ENCODE measurements at places on chromosomes 1 and 21.

GRCh38 chr1:156020293-156021092 is at the start of gene SSR2:
Gene SSR2 (minus strand): TSS chr1:156020951. CDS start chr1:156020167, 784 bp downstream.
- DNase-seq: peak; percentile 65

- DNase-seq: no peak
Observed at GRCh38 chr1:51618715-51619114, 1.8 kb downstream of the OSBPL9 start.

- DNase-seq: no peak
Observed at GRCh38 chr1:156143765-156144489, 9.5 kb upstream of the SEMA4A start.

- DNase-seq: no peak
Observed at GRCh38 chr21:42465803-42466127, 30.3 kb downstream of the RSPH1 start.

DNA sequence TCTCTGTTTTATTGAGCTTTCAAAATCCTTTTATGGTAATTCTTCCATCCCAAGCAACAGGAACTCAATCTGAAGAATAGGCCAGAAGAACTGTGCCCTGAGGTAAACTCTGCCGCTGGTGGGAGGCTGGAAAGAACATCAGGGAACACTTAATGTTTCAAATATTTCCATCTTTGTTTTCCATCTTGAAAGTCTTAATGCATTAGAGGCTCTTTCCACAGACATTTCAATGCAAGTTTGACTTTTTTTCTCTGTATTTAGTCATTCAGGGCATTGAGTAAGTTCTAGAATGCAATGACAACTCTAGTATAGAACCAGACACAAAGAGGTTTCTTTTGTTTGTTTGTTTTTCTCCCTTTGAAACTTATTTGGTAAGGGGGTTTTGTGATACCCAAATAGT is 61.5 kb downstream of the KIAA0040 start:
- no peak for DNase-seq

GRCh38 chr1:158055854-158056253 is 62.4 kb downstream of the KIRREL1 start:
- DNase-seq: no peak

DNA sequence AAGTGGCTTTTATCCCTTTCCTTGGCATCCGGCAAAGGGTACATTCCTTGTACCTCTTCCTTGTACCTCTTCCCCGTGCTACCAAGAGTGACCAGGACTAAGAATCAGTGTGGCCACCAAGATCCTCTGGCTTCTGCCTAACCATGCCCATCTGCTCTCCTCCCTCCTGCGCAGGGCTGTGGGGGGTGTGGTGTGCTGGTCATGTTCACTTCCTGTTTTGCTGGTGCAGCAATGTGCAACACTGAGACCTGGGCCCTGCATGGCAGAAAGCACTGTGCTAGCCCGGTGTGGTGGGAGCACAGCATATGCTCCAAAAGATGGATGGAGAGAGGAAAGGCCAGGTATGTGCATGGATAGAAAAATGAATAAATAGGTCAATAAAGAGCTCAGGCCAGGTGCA is 33.3 kb upstream of the TENT5C start:
- DNase-seq: no peak

DNA sequence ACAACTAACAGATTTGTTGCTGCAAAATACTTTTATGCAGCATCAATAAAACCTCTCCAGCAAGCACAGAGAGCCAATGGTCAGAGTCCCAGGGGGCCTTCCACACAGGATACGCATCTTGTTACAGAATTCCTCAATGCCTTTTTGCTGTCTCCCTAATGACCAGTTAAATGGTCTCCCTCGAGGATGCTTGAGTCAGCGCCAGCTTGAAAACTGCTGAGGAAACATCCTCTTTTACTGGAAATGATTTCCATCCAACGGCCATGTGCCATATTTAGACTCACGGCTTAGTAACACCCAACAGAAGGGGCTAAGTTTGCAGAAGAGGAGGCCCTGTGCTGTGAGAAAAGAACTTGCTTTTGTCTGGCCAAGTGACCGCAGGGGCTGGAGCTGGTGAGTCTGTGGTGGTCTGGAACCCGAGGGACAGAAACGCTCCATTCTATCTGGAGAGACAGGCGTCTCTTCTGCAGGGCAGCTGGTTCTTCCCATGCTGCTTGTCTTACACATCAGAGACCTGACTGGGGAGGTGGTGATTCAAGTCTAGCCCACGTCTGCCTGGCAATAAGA is 496.4 kb downstream of the SETD4 start:
- DNase-seq: no peak

GRCh38 chr1:206489980-206490770 is 17.2 kb upstream of the RASSF5 start:
- DNase-seq: peak; percentile 24

DNA sequence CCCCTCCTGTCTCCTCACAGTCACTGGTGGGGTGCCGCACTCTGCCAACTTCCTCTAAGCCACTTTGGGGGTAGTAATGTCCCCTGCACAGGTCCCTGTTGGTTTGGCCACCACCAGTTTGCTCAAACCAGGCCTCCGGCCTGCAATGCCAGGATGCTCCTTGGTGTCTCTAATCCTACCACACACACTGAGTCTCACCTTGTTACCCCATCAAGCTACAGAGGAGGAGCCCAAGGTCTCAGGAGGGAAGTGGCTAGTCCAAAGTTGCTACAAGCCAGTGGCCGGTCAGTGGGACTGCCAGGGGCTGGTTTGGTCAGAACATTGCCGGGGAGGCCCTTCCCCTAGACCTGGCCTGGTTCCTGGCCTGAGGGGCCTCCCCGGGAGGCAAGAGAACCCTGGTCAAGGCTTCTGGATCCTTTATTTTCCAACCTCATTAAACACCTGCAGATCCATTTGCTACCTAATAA is 21.5 kb upstream of the LRP8 start:
- no peak for DNase-seq

GRCh38 chr21:37869661-37870060 is 46.6 kb downstream of the KCNJ6 start:
- no peak for DNase-seq

DNA sequence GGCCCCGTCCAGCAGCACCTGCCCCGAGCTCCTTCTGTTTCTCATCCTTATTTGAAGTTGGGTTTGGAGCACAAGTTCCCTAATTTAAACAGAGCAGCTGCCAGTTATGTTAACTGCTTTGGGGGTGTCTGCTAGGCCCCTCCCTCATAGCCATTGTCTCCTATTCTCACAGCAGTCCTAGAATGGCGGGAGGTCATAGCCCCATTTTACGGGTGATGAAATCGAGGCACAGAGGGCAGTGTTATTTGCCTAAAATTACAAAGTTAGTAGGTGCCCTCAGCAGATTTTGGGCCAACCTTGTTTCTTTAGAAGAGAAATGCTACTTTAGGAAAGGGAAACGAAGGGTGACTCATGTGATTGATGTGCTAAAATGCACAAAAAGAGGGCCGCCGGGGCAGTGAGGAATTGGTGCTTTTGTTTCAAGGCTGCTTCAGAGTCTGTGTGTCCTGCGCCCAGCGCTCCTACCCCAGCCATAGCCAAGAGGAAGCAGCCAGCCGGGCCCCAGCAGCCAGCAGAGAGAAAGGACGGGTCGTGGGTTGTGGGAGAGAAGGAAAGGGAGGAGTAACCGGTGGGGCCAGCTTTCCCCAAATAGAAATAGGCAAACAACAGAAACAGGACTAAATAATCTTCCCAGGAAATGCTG is 13.0 kb downstream of the VANGL1 start:
- DNase-seq: no peak

DNA sequence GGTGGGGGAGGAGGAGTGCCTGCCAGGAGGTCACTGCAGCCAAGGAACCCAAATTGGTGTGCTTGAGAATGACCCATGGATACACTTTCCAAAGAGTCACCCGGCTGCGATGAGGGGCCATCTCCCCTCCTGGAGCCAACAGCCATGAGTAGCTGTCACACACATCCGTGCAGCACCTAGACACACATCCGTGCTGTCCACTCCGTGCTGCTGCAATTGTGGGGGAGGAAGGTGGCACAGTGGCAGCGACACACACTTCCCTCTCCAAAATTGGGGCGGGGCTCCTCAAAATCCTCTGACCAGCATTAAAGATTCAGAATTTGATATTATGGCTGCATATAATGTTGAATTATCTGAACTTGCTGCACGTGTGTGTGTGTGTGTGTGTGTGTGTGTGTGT is 15.8 kb downstream of the TP73 start:
- no peak for DNase-seq

DNA sequence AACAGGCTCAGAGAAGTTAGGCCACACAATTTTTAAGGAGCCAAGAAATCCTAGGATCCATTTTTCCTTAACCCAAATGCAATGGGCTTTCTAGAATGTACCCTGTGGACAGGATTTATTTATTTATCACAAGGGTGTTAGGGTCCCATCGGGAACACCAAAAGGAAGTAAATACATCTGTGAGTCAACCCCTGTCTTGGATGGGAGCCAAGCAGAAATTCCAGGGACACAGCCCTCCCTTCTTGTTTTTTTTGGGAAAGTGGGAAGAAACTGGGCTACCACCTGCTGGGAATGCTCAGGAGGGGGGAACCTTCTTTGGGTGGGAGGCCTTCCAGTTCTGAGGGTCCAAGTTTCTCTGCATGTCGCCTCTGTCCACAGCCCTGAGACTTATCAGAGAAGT is 1.3 kb downstream of the CRNN start:
- no peak for DNase-seq

DNA sequence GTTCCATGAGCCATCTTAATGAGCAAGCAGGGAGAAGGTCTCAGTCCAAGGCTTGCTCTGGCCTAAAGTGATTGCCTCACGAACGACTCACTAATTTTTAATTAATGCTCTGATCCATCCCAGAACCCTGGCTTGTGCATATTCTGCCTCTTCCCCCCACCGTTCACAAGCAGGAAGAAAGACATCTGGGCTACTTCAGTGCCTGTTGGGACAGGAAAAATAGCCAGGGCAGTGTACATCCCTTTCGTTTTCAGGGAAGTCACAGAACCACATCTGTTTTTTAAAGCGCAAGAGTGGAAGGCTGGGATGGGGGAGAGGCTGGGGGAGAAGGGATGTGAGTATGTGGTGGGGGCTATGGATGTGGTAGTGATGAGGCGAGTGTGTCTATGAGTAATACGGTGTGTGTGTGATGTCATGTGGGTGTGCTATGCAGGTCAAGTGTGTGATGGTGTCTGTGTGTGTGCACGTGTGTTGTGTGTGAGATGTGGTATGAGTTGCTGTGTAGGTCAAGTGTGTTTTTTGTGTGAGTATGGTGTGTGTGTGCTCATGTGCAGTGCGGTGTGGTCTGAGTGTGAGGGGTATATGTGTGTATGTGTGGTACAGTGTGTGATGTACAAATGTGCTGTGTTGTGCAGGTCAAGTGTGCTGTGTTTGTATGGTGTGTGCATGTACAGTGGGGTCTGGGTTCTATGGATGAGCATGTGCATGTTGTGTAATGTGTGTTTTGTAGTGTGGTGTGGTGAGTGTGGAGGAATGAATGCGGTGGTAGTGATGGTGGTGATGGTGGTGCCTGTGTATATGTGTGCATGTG is 64.9 kb upstream of the SYT6 start:
- no peak for DNase-seq
